ENCODE measurements at places on chromosomes 5 and 9. TPM values are rescaled to one million over a fixed set of nuclear protein-coding genes. Genes with fewer than 3 reads are reported as not detected.
A peak's percentile ranks its signal among the peaks of the same experiment; 100 is the strongest.

GRCh38 chr9:107358986-107359385, 75.9 kb downstream of the RAD23B start:
- DNase-seq, result no peak

- DNase-seq, result no peak
These were observed 81.1 kb downstream of the EGFLAM start for GRCh38 chr5:38339446-38339845.

Gene CNTNAP3B
- total RNA-seq, result 2.4 TPM

GRCh38 chr5:167993771-167994170, 297.7 kb upstream of the WWC1 start:
- no peak for DNase-seq

DNA sequence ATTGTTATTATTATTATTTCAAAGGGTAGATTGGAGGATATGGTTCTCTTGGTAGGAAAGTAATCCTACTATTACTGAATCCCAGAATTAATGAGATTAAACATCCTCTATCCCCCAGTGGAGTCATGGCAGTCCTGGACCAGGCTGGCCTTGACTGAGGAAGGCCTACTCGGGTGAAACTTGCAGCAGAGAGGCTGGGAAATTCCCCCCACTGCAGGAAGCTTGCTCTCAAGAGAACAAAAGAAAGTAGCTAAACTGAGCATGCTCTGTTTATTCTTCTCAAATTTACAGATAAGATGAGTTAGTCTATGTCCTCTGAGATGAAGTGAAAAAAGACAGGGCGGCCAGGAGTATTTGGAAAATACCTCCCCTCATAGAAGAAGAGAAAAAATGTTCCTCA, 233.9 kb upstream of the RPS23 start:
- no peak for DNase-seq

DNA sequence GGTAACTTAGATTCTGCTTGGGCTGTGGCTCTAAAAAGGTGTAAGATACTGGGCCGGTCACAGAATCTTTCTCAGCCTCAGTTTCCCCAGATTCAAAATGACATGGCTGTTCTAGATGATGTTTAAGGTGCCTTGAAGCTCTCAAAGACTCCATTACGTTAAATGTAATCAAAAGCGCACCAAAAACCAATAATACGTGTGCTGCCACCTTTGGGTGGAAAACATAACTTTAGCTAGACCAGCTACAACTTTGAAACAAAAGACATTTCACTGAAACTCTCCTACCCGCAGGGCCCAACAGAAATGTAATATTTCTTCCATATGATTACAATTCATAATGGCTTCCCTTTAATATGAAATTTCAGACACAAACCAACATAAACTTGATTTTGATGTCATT, 35.0 kb upstream of the PCSK5 start:
- DNase-seq, result no peak

DNA sequence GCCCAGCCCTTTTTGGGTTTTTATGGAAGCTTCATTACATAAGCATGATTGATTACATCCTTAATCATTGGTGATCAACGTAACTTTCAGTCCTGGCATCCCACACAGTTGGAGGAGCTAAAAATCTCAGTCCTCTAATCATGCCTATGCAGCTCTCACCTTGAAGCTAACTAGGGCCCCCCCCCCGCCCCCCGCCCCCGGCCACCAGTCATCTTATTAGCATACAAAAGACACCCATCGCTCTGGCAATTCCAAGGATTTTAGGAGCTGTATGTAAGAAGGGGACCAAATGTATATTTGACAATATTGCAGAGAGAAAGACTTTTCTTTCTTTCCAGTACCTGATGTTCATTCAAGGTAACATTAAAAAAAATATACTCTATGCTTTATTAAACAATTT, 19.0 kb downstream of the ENC1 start:
- DNase-seq, result no peak

GRCh38 chr5:87233143-87233542, 34.5 kb upstream of the RASA1 start:
- no peak for DNase-seq

Gene PCDHGA8
- total RNA-seq, result 1.4 TPM

DNA sequence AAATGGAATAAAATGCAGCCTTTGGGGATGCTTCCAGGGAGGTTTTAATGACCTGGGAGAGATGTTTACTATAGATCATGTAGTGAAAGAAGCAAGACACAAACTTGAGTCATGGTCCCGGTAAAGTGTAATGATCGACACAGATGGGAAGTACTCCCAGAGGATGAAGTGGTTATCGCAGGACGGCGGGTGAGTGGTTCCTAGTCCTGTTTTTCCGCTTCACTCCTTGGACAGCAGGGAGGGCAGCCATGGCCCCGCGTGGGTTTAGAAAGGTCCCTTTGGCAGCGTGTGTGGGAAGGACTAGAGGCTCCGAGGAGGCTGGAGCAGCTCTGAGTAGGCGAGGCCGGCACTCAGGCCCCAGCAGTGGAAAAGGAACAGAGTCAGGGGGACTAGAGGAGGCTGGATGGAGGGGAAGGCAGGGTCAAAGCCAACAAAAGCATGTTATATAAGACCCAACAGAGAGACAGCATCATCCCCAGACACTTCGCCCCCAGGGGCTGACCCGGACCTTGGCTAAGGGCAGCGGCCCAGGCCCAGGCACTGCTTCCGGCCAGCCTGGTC, 49.2 kb upstream of the STXBP1 start:
- DNase-seq, result no peak

- no peak for DNase-seq
These were observed 4.8 kb upstream of the ENTPD2 start for GRCh38 chr9:137058521-137059234.

DNA sequence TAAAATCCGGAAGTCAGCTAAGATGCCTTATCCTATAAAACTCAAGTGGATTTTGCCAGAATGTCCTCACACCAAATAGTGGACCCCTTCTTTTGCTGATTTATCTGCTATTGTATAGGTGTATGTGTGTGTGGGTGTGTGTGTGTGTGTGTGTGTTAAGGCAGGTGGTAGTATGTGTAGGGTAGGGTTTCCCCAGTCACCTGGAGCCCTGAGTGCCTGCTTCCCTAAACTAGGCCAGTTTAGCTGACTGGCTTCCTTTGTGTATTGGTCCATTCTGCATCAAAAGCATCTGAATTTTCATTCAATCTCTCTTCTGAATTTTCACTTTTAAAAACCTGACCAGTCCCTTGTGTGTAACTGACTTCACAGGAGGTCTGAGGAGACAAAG, 42.2 kb upstream of the LCP2 start:
- no peak for DNase-seq

DNA sequence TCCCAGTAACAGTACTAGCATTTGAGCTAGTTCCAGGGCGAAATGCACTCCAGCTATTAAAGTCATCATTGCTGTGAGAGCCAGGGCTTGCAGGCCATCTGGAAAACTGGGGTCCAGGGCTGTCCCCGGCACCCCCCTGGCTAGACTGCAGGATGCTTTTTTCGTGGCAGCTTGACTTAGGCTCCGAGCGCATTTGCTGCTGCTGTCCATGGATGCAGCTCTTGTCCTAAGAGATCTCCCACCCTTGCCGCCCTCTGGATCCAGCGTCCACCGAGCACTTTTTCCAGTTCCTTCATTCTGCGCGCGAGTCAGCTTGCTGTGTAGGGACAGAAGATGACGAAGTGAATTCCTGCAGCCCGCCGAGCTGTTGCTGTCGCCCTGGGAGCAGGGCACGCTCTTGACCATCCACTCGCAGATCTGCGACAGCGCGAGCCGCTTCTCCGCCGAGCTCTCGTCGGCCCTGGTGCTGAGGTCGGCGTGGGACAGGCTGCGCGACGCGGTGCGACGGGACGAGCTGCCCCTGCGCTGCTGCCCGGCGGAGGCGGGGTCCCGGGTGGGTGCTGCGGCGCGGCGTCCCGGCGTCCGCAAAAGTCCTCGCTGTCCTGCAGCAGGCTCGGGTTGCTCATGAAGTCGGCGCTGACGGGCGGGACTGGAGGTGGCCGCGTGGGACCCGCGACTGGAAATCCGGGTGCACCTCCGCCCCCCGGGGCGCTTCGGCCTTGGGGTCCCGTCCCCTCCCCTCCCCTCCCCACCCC, 30.7 kb downstream of the OR2V1 start:
- no peak for DNase-seq

DNA sequence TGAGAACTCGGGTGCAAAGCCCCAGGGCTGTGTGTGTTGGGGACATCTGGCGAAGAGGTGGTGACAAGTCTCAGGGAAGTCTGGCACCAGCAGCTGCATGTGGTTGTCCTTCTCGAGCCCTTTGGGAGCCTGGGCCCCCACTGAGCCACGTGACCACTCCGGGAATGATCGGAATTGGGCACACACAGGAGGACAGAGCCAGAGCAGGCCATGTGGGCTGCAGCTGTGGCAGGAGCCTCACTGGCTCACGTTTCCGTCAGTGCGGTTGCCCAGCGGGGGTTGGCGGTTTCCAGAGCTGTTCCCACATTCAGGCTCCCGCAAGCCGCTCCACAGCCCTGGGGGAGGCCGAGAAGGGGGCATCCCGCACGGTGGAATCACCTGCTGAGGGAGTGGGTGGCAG, 6.8 kb upstream of the CEL start:
- peak; percentile 21 for DNase-seq

Gene PTGES
- 0.51 TPM for total RNA-seq

Gene MAP3K1
- 4.2 TPM for total RNA-seq

Gene PFN3
- total RNA-seq, result not detected

DNA sequence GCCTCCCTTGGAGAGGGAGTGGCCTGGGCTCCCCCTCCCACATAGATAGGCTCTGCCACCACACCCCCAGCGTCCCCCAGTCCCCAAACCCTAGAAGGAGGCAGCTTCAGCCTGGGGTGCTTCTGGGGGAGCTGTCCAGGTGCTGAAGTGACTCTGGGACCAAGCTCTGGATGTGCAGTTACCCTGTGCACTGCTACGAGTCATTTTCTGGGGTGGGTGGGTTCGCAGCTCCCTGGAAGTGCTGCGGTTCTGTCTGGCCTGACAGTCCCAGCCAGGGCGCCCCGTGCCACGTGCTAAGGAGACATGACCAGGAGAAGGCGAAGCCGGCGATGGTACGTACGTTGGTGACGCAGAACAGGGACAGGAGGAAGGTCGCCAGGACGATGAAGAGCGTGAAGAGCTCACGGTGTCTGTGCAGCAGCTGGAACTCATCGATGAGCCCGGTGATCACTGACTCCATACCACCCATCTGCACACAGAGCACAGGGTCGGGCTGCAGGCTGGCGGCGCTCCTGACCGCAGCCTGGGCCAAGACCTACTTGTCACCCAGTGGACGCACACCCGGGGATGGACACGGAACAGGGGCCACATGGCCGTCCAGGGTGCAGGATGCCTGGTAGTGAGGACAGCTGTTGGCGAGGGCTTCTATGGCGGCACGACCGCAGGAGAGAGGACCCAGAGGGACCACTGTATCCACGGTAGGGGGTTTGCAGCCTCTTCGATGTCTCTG, 35.7 kb downstream of the SLC6A3 start:
- no peak for DNase-seq

Gene PJA2
- total RNA-seq, result 59.7 TPM

Gene ZNF483
- total RNA-seq, result 0.12 TPM

GRCh38 chr9:137007816-137008270, 11.5 kb upstream of the CLIC3 start:
- no peak for DNase-seq

Gene ARRDC3
- total RNA-seq, result 64.1 TPM

Gene BBLN
- total RNA-seq, result 145 TPM

DNA sequence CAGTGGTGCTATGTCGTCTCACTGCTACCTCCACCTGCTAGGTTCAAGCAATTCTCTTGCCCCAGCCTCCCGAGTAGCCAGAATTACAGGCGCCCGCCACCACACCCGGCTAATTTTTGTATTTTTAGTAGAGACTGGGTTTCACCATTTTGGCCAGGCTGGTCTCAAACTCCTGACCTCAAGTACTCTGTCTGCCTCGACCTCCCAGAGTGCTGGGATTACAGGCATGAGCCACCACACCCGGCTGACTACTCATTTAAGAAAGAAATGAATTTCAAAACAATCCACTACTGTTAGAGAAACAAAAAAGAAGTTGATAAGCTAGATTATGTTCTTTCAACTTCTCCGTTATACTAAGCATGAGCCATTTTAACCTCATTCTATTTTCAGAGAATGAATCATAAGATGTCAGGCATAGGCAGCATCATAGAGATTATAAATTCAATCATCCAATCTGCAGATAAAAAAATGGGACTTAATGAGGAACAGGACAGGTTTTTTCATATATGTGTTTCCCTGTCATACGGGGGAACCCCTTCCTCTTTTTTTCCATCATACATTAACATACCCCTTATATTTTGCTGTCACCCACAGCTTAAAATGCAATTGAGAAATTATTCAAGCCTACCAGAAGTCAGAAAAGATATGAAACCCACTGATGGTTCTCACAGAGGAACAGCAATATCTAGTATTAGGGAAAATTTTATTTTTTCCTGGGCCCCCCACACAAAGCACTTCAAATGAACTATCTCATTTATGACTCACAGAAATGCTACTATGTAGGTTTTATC, 26.5 kb upstream of the ADRB2 start:
- no peak for DNase-seq

Gene ZNF300
- 0.07 TPM for total RNA-seq

DNA sequence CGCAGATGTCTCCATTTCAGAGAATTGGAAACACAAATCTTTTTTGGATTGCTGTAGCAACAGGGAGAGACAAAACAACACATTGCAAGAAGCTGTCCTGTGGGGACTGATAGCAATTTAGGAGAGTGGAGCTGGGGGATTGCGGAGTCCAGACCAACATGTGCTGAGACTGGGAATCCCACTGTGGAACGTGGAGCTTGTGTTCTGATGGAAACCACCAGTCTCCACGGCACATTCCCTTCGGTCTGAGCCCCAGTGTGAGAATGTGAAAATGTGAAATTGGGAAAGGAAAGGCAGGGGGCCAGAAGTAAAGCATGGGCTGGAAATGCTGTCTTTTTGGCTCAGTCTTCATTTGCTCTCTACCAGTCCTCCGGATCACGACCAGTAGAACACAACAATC, 348.8 kb upstream of the TNC start:
- no peak for DNase-seq

Gene INSL6
- total RNA-seq, result not detected

GRCh38 chr5:1564824-1565736, 41.3 kb upstream of the LPCAT1 start:
- no peak for DNase-seq

DNA sequence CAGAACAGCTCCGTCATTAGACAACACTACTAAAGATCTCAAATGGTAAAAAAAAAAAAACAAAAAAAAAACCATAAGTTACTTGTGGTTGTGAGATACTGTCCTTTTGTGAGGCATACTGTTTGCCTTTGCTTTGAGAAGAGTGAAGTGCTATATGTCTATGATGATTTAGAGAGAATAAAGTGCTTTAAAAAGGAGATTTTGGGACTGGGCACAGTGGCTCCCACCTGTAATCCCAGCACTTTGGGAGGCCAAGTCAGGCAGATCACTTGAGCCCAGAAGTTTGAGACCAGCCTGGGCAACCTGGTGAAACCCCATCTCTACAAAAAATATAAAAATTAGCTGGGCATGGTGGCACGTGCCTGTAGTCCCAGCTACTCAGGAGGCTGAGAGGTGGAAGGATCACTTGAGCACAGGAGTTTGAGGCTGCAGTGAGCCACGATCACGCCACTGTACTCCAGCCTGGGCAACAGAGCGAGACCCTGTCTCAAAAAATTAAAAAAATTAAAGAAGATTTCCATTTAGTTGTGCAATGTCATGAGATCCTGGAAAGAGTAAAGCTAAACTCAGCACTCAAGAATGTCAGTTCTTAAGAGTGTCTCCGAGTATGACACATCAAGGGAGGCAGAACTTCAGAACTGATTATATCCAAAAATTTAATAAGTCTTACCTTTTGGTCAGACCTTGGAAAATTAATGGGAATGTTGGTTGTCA, 87.3 kb downstream of the PRDM6 start:
- no peak for DNase-seq

Data from gastrocnemius medialis (tissue), 4 donors.